CD8-positive, alpha-beta memory T cell (primary cell): ENCODE measurements at places on chromosomes 7 and 10.

GRCh38 chr10:87656431-87657072, 3.1 kb upstream of the PAPSS2 start:
- H3K36me3 ChIP-seq, result no peaks in the 10 kb centered on the region
- H3K4me3 ChIP-seq, result no peak overlapping the region
- H3K27ac ChIP-seq, result no peak overlapping the region
- no peak for DNase-seq
- peaks cover 15% of the 10 kb centered on the region for H3K27me3 ChIP-seq

DNA sequence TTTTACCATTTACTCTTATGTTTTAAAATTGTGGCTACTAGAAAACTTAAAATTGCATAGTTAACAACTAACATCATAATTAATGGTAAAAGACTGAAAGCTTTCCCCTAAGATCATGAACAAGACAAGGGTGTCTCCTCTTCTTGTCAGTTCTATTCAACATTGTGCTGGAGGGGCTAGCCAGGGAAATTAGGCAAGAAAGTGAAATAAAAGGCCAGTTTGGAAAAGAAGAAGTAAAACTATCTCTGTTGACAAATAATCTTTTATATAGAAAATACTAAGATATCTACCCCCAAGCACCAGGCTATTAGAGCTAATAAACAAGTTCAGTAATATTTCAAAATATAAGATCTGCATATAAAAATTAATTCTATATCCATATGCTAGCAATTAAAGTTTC, 46.9 kb upstream of the MXI1 start:
- peaks cover 56% of the 10 kb centered on the region for H3K27me3 ChIP-seq
- no peaks in the 10 kb centered on the region for H3K36me3 ChIP-seq
- H3K4me1 ChIP-seq, result peaks cover 22% of the 10 kb centered on the region
- H3K4me3 ChIP-seq, result no peak overlapping the region

GRCh38 chr7:74199551-74200355, 10.1 kb upstream of the LAT2 start:
- DNase-seq, result no peak
- H3K27ac ChIP-seq, result no peak overlapping the region
- no peak overlapping the region for H3K4me3 ChIP-seq
- H3K36me3 ChIP-seq, result peaks cover 3% of the 10 kb centered on the region
- no peaks in the 10 kb centered on the region for H3K27me3 ChIP-seq

GRCh38 chr7:138752518-138753149, 45.2 kb upstream of the TMEM213 start:
- H3K27me3 ChIP-seq, result no peaks in the 10 kb centered on the region
- H3K4me1 ChIP-seq, result peaks cover 24% of the 10 kb centered on the region
- H3K27ac ChIP-seq, result peak overlapping the region; percentile 44
- no peaks in the 10 kb centered on the region for H3K36me3 ChIP-seq
- H3K4me3 ChIP-seq, result peak overlapping the region; percentile 13

DNA sequence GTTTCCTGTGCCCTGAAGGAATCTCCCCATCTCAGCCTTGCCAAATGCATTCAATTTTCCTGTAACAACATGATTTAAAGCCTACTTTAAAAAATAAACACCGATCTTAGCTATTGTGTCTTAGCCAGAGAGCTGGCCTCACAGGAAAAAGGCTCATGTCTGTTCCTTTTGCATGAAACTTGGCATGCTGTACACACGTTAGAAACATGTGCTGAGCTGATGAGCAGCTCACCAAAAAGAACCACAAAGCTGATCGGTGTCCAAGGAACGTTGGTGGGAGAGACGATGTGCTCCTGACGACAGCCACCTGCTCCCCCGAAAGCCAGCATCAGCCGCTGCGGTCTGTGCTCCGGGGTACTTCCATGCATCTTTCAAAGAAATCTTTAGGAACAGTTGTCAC, 135.9 kb downstream of the ADARB2 start:
- H3K4me1 ChIP-seq, result no peaks in the 10 kb centered on the region
- H3K4me3 ChIP-seq, result no peak overlapping the region
- DNase-seq, result no peak
- H3K27me3 ChIP-seq, result no peaks in the 10 kb centered on the region
- H3K27ac ChIP-seq, result no peak overlapping the region
- no peaks in the 10 kb centered on the region for H3K36me3 ChIP-seq

DNA sequence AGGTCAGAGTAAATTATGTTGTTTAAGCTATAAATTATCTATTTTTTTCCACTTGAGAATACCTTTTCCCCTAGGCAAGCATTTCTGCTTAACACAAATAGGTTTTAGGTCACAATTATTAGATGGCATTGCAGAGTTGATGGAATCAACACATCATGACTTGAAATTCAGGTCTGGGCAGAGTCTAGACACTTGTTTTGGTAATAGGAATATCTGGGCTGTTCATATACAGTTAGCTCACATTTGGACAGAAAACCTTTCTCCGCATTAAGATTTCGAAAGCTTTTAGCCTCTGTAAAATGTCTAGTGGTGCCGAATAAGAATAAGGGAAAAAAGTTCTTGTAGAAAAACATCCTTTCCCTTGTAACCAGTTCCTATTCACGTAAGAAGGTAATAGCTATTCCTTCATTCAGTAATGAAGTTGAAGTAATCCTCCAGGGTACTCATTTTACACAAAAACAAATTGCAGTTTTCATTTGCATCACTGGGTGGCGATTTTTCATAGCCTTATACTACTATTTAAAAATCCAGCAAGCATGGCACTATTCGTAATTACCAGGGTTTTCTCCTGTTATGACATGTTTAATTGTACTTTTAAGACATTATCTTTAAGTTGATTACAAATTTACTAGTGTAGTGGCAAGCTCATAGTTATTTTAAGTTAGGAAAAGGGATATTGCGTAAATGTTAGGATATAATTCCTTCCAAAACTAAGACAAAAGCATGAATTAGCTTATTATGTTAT, 37.0 kb downstream of the RPA3 start:
- no peak overlapping the region for H3K4me3 ChIP-seq
- no peaks in the 10 kb centered on the region for H3K27me3 ChIP-seq
- H3K27ac ChIP-seq, result no peak overlapping the region
- no peaks in the 10 kb centered on the region for H3K36me3 ChIP-seq

GRCh38 chr10:69679736-69680135, 49.7 kb downstream of the FAM241B start:
- H3K4me3 ChIP-seq, result no peak overlapping the region
- no peak for DNase-seq
- H3K4me1 ChIP-seq, result no peaks in the 10 kb centered on the region
- no peaks in the 10 kb centered on the region for H3K36me3 ChIP-seq
- H3K27me3 ChIP-seq, result peaks cover 4% of the 10 kb centered on the region

DNA sequence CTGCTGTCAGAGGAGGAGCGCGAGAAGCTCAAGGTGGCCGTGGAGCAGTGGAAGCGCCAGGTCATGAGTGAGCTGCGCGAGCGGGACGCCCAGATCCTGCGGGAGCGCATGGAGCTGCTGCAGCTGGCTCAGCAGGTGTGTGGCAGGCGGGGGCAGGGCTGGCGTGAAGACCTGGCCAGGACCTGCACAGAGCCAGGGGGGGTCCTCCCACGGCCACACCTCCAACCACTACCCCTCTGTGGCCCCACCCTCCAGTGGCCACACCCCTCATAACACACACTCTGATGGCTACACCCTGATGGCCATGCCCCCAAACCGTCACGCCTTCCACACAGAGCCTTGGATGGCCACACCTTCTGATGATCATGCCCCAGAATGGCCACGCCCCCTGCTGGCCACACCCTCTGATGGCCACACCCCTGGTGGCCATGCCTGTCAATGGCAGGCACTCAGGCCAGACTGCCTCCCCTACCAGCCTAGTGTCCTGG, 23.4 kb upstream of the DPYSL4 start:
- H3K27me3 ChIP-seq, result no peaks in the 10 kb centered on the region
- DNase-seq, result no peak
- H3K4me1 ChIP-seq, result peaks cover 28% of the 10 kb centered on the region
- H3K36me3 ChIP-seq, result no peaks in the 10 kb centered on the region
- H3K4me3 ChIP-seq, result no peak overlapping the region
- H3K27ac ChIP-seq, result no peak overlapping the region

GRCh38 chr10:24731942-24732341, 8.3 kb upstream of the ARHGAP21 start:
- H3K27me3 ChIP-seq, result no peaks in the 10 kb centered on the region
- no peaks in the 10 kb centered on the region for H3K36me3 ChIP-seq
- DNase-seq, result no peak
- no peak overlapping the region for H3K27ac ChIP-seq
- H3K4me3 ChIP-seq, result no peak overlapping the region

- H3K27me3 ChIP-seq, result no peaks in the 10 kb centered on the region
- H3K4me1 ChIP-seq, result no peaks in the 10 kb centered on the region
- no peak overlapping the region for H3K27ac ChIP-seq
- DNase-seq, result no peak
- no peaks in the 10 kb centered on the region for H3K36me3 ChIP-seq
Observed at GRCh38 chr10:107577221-107577620, 412.7 kb upstream of the SORCS1 start.

DNA sequence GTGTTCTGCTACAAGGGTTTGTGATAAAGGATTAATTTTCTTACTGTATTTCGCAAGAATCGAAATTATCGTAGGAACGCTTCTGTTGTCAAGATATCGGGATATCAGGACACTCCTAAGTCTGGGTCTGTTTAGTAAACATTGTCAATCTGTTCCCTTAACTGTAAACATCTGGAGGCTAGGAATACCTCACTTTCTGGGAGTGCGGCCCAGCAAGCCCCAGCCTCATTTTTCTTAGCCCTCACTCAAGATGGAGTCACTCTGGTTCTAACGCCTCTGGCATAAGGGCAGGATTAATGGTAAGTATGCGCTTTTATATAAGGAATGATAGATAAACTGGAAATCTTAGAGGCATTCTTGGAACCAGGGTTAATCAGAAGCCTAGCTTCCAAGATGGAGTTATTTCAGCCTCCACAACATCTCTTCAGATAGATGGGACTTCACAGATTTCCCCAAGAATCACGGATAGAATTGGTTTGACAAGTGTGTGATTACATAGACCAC, 30.1 kb upstream of the CCL24 start:
- H3K4me1 ChIP-seq, result no peaks in the 10 kb centered on the region
- peak overlapping the region; percentile 41 for H3K27ac ChIP-seq
- DNase-seq, result no peak
- H3K36me3 ChIP-seq, result no peaks in the 10 kb centered on the region
- no peaks in the 10 kb centered on the region for H3K27me3 ChIP-seq

GRCh38 chr7:54995166-54995565, 23.7 kb upstream of the EGFR start:
- H3K27me3 ChIP-seq, result no peaks in the 10 kb centered on the region
- DNase-seq, result no peak
- no peaks in the 10 kb centered on the region for H3K4me1 ChIP-seq
- H3K36me3 ChIP-seq, result no peaks in the 10 kb centered on the region
- H3K4me3 ChIP-seq, result no peak overlapping the region

DNA sequence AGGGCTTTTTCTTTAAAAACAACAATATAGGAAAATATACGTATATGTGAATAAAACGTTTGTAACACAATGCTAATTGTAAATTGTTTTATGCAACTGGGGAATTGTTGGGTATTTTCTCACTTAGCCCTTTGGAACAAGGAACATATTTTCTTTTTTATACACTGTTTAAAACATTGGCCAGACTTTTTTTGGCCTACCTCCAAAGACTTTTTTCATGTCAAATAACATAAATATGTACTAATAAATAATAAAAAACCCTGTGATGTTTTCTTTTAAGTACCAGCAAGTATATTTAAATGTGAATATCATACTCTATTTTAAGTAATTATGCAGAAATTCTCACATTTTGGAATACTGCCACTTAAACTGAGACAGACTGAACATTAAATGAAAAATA, 15.7 kb downstream of the TMEM106B start:
- H3K36me3 ChIP-seq, result no peaks in the 10 kb centered on the region
- H3K4me1 ChIP-seq, result peaks cover 30% of the 10 kb centered on the region
- no peaks in the 10 kb centered on the region for H3K27me3 ChIP-seq
- no peak overlapping the region for H3K27ac ChIP-seq

GRCh38 chr7:107029061-107029763, 15.3 kb upstream of the PRKAR2B start:
- no peak overlapping the region for H3K27ac ChIP-seq
- no peaks in the 10 kb centered on the region for H3K27me3 ChIP-seq
- no peaks in the 10 kb centered on the region for H3K36me3 ChIP-seq
- DNase-seq, result no peak
- no peaks in the 10 kb centered on the region for H3K4me1 ChIP-seq

DNA sequence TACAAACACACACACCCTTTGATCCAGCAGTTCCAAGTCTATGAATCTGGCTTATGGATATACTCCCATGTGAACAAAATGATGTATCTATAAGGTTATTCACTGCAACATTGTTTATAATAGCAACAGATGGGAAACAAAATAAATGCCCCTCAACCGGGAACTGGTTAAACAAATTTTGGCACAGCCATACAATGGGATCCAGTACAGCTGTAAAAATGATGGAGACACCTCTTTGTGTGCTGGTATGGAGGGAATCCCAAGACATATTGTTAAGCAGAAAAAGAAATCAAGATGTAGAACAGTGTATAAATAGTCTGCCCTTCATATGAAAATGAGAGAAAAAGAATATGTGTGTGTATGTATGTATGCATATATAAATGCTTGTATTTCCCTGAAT, 155.5 kb downstream of the SNX10 start:
- H3K36me3 ChIP-seq, result no peaks in the 10 kb centered on the region
- no peak overlapping the region for H3K27ac ChIP-seq
- no peaks in the 10 kb centered on the region for H3K27me3 ChIP-seq
- no peak for DNase-seq
- H3K4me1 ChIP-seq, result no peaks in the 10 kb centered on the region

DNA sequence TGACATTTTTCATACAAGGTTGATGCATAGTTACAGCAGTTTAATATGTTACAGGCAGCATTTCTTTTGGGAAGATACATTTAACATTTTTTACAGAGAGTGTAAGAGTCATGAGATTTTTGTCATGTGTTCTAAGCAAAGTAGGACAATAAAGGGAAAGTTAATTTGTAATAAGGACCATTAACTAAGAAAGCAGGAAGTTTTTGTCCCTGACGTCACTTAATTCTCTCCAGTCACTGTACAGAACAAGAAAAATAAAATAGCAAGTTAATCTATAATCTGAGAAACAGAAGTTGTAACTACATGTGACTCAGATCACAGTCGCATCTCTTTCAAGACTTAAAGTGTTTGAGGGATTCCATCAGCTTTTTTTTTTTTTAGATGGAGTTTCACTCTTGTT, 49.5 kb upstream of the CAPZA2 start:
- H3K27ac ChIP-seq, result no peak overlapping the region
- no peak for DNase-seq
- H3K4me3 ChIP-seq, result no peak overlapping the region
- H3K4me1 ChIP-seq, result no peaks in the 10 kb centered on the region

DNA sequence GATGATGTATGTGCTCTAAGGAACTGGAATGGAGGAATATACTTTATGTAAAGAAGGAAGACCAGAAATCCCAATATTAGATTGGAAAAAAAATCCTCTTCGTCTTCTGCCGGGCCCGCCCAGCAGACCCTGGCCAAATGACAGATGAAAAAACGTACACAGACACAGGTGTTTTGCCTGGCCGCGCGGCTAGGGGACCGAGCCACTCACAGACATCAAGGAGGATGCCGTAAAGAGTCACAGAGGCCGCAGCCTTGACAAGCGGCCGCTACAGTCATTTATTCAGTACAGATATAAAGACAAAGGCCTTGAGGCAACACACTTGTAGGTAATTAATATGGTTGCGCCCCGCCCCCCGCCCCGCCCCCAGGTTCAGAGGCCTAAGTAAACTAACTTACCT, 594.1 kb downstream of the GRM8 start:
- no peaks in the 10 kb centered on the region for H3K4me1 ChIP-seq
- no peak for DNase-seq
- H3K36me3 ChIP-seq, result no peaks in the 10 kb centered on the region
- H3K4me3 ChIP-seq, result no peak overlapping the region
